Non-pigmented ciliary epithelial cell (primary cell): ENCODE measurements at places on chromosomes 6 and 20.

- DNase-seq, result no peak
Observed at GRCh38 chr6:15255909-15256395, 10.1 kb downstream of the JARID2 start.

DNA sequence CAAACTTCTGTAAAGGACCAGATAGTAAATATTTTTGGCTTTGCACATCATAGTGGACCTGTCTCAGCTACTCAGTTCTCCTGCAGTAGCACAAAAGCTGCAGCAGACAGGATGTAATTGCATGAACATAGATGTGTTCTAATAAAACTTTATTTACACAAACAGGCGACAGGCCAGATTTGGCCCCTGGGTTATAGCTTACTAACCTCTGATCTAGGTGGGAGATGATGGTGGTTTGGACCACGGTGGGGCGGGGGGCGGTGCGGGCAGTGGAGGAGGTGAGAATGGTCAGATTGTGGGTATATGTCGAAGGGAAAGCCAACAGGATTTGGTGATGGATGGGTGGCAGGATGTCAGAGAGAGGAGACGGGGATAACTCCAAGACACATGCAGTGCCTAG lies 196.3 kb downstream of the ZMYND8 start:
- no peak for DNase-seq

GRCh38 chr20:56909918-56910714 lies 281.0 kb downstream of the TFAP2C start:
- no peak for DNase-seq

GRCh38 chr6:78629154-78629721 lies 238.1 kb upstream of the IRAK1BP1 start:
- no peak for DNase-seq

DNA sequence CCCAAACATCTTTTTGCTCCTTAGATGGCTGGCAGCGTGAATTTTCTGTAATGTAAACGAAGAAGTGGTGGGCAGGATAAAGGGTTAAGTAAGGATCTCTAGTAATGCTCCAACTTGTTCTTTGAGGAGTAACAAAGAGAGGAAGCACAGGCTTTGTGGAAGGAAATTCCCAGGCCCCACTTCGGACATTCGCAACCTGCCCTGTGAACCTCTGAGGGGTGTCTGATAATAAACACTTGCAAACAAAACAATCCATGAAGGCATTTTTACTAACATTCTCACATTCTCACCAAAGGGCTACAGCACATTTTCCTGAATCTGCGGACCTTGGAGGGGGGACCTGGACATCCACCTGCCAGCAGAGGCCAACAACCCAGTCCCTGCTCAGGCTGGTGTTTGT lies 25.8 kb upstream of the ADGRF5 start:
- DNase-seq, result no peak

DNA sequence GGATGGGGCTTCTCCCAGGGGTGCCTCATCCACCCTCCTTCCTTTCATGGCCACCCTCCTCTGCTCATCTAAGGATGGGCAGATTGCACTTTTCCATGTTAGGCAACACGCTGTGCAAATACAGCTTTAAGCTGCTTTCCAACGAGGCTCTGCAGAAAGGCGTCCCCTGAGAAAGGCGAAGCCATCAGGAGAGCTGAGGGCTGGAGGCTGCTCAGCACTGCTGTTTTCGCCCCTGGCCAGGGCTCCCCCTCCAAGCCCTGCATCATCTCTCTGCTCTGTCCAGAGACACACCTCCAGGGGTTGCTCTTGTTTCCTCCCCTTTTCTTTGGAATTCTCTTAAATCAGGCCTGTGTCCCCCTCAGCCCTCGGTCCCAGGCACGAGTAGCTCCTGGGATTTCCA lies 526.1 kb downstream of the CDH26 start:
- DNase-seq, result no peak

DNA sequence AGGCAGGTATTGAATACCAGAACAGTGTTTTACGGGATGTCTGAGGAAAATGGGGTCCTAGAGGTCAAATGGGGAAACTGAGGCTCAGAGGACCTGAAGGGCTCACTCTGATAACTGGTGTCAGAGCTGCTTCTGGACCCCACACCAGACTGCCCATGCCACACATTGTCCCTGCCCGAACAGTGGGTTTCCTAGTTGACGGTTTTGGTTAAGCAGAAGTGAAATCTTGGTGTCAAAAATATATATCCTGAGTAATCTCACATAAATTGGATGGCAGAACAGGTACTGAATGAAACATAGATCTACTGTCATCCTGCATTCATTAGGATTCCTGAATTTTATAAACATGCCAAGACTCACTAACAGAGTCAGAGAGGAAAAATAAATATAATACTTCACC lies 16.3 kb downstream of the NOX3 start:
- DNase-seq, result no peak

- no peak for DNase-seq
Observed at GRCh38 chr20:58117944-58118343, 110.5 kb downstream of the ANKRD60 start.

DNA sequence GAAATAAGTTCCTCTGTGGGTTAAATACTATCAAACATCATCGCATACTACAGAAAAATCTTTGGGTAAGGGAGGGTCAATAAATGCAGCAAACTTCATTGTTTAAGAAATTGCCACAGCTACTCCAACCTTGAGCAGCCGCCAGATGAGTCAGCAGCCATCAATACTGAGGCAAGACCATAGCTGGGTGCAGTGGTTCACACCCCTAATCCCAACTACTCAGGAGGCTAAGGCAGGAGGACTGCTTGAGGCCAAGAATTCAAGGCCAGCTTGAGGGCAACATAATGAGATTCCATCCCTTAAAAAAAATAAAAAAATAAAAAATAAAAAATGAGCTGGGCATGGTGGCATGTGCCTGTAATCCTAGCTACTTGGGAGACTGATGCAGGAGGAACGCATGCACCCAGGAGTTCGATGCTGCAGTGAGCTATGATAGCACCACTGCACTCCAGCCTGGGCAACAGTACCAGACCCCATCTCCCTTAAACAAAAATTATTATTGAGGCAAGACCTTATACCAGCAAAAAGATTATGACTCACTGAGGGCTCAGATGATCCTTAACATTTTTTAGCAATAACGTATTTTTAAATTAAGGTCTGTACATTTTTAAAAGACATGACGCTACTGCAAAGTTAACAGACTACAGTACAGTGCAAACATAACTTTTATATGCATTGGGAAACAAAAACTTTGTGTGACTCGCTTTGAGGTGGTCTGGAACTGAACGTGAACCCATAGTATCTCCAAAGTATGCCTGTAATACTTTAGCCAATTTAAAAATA lies 8.8 kb downstream of the SRPK1 start:
- no peak for DNase-seq

- DNase-seq, result no peak
Observed at GRCh38 chr6:154461348-154461747, 49.1 kb downstream of the CNKSR3 start.

DNA sequence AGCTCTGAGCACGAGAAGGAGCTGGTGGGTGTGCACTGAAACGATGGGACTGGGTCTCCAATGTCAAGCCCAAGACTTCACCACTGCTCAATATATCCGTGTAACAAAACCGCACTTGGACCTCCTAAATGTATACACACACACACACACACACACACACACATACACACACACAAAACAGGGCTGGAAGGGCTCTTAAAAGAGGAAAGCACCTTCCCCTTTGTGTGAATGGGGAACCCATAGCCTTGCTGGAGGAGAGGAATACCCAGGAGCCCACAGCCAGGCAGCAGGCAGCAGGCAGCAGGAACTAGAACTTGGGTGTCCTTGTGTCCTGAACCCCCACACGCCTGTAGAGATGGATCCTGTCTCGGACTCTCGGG lies 29.8 kb downstream of the TGM2 start:
- DNase-seq, result no peak

DNA sequence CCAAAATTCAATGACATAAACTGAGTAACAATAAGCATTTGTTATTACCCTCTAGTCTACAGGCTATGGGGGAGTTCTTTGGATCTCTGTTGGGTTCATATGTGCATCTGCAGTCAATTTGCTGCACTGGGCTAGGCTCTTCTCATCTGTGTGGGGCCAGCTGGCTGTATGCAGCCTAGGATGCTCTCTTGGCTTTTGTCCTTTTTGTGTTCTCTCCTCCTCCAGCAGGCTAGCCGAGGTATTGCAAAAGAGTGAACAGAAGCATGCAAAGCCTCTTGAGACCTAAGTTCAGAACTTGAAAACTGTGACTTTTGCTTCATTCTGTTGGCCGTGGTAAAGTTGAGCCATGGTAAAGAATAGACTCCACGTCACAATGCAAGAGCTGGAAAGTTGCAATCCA lies 62.8 kb upstream of the FOXO3 start:
- DNase-seq, result no peak

DNA sequence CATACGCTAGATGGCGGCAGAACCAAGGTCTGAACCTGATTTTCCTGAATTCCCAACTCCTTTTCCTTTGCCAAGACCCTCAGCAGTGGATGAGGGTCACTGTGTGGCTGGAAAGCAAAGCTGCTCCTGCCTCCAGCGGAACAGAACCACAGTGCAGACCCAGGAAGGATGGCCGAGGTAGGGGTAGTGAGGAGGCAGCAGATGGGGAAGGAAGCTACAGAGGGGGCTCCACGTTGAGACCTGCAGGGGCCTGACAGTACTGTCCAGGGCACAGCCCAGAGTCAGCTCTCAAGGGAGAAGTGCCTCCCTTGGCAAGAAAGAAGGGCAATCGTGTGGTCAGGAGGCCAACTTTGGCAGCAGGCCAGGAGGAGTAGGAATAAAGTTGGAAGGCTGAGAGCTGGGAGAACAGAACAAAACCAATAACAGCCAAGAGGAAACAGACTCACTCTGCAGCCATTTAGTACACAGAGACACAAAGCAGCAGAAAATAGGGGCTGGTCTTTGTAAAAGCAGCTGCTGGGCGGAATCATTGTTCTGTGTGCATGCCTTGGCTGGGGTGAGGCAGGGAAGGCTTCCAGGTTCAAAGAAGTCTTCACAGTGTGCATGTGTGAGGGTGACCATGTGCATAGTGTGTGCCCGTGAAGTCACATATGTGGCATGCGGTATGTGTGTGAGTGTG lies 3.1 kb downstream of the GABRR2 start:
- no peak for DNase-seq

DNA sequence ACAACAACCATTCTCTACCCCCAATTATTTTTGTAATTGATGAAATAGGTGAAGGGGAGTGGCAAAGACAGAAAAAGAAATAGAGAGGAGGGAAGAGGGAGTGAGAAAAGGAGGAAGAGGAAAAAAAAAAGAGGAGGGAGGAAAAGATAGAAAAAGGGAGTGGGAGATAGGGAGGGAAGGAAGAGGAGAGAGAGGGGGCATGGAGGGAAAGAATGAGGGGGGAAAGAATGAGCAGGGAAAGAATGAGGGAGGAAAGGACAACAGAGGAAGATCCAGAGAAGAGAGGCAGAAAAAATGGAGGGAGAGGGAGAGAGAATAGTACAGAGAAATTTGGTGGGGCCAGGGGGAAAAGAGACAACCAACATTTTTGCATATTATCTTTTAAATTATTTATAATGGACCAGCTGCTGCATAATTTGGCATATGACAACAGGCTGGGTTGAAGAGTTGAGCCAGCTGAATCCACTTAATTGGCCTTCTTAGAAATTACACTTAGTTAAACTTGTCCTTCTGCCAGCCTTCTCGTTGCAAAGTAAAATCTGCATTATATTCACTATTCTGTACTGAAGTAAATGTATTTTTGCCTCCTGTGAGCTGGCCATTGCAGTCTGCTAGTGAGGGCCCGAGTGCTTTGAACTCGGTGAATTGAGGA lies 101.0 kb downstream of the ARHGAP18 start:
- DNase-seq, result no peak

GRCh38 chr6:120363429-120363828 lies 970.9 kb downstream of the TBC1D32 start:
- no peak for DNase-seq

DNA sequence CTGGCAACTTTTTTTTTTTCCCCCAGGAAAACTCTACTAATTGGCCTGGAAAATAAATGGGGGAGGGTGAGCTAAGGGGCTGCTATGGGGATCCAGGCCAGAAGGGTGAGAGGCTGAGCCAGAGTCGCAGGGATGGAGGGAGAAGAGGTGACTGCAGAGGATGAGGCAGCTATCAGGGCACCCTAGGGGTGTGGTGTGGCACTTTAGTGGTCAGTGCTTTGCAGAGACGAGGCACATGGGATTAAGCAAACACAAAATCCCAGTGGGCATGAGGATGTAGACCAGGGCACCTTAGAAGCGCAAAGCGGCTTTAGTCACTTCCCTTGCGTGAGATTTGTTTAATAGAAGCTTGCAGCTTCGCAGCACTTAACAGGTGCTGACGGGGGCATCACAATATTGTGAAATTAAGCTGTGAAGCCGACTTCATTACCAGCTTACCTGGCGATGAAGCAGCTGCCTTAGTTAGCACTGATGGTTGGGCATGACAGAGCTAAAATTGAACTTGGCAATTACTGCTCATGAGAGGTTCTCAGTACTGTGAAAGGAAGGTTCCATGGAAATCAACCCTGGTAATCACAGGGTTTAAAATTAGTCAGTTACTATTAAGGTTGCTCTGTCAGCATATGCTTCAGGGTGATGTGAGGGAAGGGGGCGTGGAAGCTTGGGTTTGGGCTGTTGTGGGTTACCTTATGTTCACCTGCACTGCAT lies 26.0 kb downstream of the TOX2 start:
- DNase-seq, result no peak

DNA sequence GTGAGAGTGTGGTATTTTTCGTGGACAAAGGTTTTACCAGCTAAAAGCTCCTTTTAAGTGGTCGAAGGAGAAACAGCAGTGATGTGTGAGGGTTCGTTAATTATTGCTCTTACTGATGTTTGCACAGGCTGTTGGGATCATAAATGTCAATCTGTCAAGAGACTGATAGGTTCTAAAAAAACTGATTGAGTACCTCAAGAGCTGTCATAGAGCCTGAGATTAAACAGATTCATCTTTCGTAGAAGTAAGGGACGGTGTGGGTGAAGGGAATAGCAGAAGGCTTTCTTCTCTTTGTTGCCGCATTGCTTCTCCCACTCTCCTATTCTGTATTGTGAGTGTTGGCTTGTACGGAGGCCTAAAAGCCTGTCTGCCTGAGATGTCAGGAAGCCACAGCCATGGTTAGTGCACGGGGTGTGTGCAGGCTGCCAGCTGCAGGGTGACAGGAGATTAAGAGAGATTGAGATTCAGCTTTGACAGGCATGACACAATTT lies 291.0 kb downstream of the ZFAND3 start:
- no peak for DNase-seq
